ENCODE measurements at places on chromosomes 5 and 9.

DNA sequence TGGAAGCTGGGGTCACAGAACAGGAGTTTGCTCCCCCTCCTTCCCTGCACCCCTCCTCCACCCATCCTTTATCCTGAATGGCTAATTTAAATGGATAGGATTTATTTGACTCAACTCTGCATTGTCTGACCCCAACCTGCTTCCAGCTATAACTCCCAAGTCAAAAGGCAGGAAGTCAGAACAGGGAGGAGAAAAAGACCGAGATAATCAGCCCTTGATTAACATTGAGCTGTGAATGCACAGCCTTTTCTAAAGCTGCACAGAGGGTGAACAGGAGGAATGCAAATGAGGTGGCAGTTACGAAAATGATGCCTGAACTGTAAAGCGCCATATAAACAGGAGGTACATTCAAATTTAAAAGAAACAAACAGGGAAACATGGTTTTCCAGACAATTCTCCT, 152.8 kb downstream of the SPOCK1 start:
- no peak for DNase-seq

- DNase-seq: no peak
Measured at GRCh38 chr5:31617867-31618266, 21.1 kb upstream of the PDZD2 start.

DNA sequence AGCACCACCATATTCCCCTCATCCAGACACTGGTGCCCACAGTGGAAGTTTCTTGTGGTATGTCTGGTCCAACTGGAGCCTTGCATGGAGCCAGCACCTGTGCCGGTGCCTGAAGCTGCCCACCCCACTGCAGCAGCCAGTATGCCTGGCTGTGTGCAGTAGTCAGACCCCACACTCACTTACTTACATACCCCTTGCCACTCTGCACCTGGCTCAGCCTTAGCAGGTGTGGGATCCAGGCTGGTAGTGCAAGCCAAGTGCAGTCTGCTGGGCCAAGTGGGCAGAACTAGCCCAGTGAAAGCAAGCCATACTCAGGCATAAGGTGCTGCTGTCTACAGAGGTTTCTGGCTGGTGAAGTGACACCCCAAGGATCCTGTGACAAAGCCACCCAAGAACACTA, 871.4 kb upstream of the C9orf72 start:
- no peak for DNase-seq

GRCh38 chr9:114339130-114339908, 9.7 kb downstream of the ORM2 start:
- peak; percentile 65 for DNase-seq

DNA sequence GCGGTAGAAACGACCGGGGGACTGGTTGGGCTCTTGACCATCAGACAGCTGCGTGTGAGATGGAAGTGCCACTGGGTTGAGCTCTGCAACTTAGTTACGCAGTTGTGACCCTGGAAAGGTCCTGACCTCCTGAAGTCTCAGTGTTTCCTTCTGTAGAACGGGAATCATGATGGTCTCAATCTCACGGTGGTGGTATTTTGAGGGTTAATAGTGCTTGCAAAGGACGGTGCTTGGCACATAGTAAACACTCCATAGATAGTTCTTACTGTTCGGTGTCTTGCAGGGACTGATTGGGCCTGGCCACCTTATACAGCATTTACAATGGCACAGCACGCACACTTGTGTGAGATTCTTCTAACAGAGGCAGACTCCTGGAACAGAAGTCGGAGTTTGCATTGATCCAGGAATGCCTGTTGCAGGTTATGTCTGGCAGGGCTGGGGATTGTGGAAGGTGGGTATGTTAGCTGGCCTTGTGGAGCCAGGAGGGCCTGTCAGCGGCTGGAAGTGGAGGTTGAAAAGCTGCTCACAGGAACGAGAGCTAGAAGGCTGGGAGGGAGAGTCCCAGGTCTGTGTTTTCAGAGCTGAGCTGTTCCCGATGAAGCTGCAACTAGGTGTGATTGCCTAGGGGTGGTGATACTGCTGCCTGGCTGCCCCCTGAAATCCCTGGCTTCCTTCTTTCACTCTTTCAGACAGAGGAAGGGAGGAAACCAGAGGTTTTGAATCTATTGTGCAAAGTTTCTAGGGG, 962 bp upstream of the TXN start:
- DNase-seq: no peak

DNA sequence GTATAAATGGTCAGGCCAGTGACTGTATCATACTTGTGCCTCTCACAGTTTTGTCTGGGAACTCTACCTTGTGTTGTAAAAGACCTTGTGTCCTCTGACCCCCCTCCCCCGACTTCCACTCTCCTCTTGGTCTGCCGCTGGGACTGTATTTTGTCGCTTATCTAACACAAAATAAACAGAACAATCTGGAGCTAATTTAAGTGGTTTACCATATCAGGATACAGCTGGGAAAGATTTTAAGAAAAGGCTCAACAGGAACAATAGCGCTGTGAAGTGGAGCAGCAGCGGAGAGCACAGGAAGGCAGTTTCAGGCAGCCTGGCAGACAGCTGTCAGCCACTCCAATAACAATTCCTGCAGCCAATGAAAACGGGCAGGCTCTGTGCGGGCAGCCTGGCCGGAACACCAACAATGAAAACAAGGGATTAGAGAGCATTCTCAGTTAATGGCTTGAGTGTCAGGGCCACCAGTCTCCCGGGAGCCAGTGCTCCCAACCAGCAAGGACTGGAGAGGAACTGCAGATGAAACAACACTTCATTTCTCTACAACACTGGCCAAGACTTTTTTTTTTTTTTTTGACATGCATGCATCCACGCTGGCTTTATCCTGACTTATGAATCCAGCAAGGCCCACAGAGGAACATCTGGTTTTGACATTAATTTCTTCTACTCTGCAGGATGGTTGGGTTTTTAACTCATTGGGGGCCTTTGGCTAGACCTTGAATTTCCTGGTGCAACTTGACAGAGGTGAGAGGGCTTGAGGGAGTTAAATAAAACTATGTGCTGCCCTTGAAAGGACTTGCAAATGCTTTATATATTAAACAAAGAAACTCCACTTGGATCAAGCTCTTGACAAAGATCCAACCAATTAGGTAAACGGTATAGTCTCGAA, 76.7 kb downstream of the ARSB start:
- DNase-seq: no peak

GRCh38 chr5:110376281-110376951, 350.1 kb downstream of the TMEM232 start:
- no peak for DNase-seq

- DNase-seq: no peak
Measured at GRCh38 chr5:168086746-168087145, 204.7 kb upstream of the WWC1 start.

DNA sequence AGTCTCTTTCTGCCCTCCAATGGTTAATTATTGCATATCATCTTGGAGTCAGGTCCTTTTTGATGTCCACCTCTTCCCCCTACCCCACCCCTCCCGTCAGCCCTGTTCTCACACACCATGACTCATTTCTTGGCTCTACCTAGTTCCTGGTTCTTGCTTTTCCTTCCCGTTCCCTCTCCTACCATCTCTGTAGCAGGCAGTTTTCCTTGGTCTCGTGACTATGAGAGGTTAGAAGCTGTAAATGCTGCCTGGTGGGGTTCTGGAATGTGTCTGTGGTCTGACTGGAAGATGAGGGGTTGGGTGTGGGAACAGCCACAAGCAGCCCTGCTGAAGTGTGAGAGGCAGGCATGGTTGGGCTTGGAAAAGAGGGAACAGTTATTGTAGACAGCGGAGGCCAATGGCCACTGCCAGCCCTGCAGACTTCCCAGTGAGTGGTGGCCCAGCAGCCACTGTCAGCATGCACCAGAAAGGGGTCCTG, 18.2 kb downstream of the SLC22A5 start:
- DNase-seq: no peak

- DNase-seq: no peak
Measured at GRCh38 chr9:14080959-14081542, 232.9 kb downstream of the NFIB start.

- no peak for DNase-seq
Measured at GRCh38 chr5:34639852-34640626, 16.1 kb upstream of the RAI14 start.

- no peak for DNase-seq
Measured at GRCh38 chr5:171736976-171737891, 48.4 kb upstream of the SMIM23 start.

Measured in CD8-positive, alpha-beta memory T cell (primary cell).